ENCODE measurements at places on chromosomes 4 and X.

GRCh38 chr4:139955600-139955999 lies 198.4 kb downstream of the MAML3 start:
- DNase-seq: no peak
- no peak overlapping the region for H3K4me3 ChIP-seq
- peaks cover 6% of the 10 kb centered on the region for H3K4me1 ChIP-seq
- H3K27ac ChIP-seq: no peak overlapping the region

GRCh38 chr4:109801895-109802319 lies at the start of gene CFI:
Gene CFI (minus strand): TSS chr4:109801999. CDS start chr4:109801971, 28 bp downstream.
- H3K36me3 ChIP-seq: no peaks in the 10 kb centered on the region
- peak within 1 kb of the TSS; percentile 32 for H3K27ac ChIP-seq
- DNase-seq: no peak
- H3K27me3 ChIP-seq: no peaks in the 10 kb centered on the region

- H3K27me3 ChIP-seq: peaks cover 39% of the 10 kb centered on the region
- no peak overlapping the region for H3K27ac ChIP-seq
- no peaks in the 10 kb centered on the region for H3K36me3 ChIP-seq
- DNase-seq: peak; percentile 52
These were observed 5.6 kb downstream of the GPR78 start for GRCh38 chr4:8585721-8586212.

DNA sequence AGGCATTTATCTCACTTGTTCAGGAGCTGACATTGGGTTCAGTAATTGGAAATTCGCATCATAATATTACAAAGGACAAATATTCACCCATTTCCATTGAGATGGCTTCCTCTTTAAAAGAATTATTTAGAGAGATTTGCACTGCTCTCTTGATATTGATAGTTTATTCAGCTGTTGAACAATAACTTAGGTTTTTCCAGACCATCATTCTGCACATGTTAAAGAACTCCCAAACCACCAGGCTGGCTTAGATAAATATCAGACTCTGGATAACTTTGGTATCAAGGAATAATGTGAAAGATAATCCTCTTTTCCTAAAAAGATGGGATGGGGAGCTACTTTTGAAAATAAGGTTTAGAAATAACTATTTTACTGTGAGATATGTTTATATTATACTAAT lies 154.0 kb downstream of the GASK1B start:
- no peak for DNase-seq
- H3K36me3 ChIP-seq: no peaks in the 10 kb centered on the region
- no peaks in the 10 kb centered on the region for H3K4me1 ChIP-seq
- no peak overlapping the region for H3K27ac ChIP-seq
- no peaks in the 10 kb centered on the region for H3K27me3 ChIP-seq

DNA sequence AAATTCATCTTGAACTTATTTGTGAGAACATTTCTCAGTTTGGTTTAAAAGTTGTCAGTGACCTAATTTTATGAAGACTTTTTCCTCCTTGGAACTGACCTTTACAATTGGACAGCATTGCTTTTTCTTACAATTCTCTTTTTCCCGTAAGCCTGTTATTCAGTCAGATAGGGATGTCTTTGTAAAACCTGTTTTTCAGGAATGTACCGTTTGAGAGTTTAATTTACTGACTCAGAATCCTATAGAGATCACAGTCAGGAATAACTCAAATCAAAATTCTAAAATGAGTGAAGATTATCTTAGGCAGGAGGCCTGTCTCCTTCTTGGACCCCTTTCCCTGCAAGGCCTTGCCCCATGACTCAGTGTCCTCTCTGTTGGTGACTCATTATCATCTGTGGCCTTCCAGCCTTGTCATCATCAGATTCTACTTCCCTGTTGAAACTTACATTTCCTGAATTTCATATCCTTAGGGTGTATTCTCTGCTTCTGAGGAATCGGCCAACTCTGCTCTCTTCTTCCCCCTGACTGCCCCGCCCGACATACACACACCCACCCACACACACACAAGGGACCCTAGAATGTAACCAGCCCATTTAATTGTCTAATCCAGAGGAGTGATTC lies 99.8 kb downstream of the ARHGAP10 start:
- DNase-seq: no peak
- H3K36me3 ChIP-seq: no peaks in the 10 kb centered on the region
- H3K27me3 ChIP-seq: no peaks in the 10 kb centered on the region
- H3K4me1 ChIP-seq: peaks cover 43% of the 10 kb centered on the region
- H3K4me3 ChIP-seq: no peak overlapping the region
- peak overlapping the region; percentile 69 for H3K27ac ChIP-seq

GRCh38 chr4:107017443-107018343 lies 18.4 kb downstream of the DKK2 start:
- no peaks in the 10 kb centered on the region for H3K36me3 ChIP-seq
- no peaks in the 10 kb centered on the region for H3K4me1 ChIP-seq
- no peak for DNase-seq
- H3K27me3 ChIP-seq: no peaks in the 10 kb centered on the region
- no peak overlapping the region for H3K4me3 ChIP-seq

- no peaks in the 10 kb centered on the region for H3K4me1 ChIP-seq
- H3K27ac ChIP-seq: no peak overlapping the region
- no peaks in the 10 kb centered on the region for H3K27me3 ChIP-seq
- H3K4me3 ChIP-seq: no peak overlapping the region
- no peak for DNase-seq
These were observed 30.3 kb downstream of the INPP4B start for GRCh38 chr4:142815834-142816233.

DNA sequence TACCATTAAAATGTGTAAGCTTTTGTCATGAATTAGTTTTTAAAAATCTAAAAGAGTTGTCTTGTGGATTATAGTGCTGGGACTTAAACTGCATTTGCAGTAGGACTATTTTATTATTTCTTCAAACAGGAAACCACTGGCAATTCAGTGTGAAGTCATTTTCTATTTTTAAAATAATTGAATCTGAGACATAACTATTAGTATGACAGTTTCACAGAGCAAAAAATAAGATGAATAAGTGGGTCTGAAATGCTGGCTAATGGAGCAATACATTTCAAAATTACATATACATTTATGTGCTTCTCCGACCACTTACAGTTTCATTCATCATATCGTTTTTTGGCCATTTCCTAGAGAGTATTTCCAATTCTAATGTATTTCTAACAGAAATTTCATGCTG lies 75.3 kb upstream of the RAPGEF2 start:
- no peak overlapping the region for H3K27ac ChIP-seq
- no peaks in the 10 kb centered on the region for H3K27me3 ChIP-seq
- no peak overlapping the region for H3K4me3 ChIP-seq
- no peak for DNase-seq
- no peaks in the 10 kb centered on the region for H3K4me1 ChIP-seq

DNA sequence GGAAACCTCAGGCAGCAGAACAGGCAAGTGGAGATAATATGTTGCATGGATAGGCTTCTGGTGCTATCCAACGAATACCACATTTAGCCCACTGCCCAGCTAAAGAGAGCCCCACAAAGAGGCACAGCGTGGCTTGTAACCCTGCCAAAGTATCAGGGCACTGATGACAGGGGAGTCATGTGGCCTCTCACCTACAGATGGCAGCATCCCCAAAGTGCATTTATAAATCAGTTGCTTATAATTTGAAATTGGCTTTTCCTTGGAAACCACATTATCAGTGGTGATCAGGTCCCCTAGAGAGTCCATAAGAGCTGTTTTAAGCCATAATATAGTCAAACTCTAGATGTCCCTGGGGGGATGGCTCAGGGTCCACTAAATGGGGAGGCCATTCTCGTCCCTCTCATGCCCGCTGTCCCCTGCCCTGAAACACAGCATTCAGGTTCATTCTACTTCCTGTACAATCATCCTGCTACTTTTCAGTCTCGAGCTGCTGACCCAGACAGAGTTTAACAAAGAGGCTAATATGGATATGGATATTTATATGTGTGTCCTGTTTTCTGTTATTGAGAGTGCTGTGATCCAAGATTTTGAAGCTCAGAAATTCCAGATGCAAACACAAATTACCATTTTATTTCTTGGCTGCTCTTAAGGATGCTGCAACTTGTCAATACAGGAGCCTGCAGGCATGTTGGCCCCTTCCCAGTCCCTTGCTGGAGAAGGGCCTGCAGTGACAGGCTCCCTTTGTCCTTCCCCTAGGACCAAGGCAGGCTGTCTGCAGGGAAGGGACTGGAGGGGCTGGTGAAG lies 28.5 kb downstream of the SRPX start:
- DNase-seq: no peak
- no peak overlapping the region for H3K27ac ChIP-seq
- H3K4me1 ChIP-seq: no peaks in the 10 kb centered on the region
- no peaks in the 10 kb centered on the region for H3K36me3 ChIP-seq

DNA sequence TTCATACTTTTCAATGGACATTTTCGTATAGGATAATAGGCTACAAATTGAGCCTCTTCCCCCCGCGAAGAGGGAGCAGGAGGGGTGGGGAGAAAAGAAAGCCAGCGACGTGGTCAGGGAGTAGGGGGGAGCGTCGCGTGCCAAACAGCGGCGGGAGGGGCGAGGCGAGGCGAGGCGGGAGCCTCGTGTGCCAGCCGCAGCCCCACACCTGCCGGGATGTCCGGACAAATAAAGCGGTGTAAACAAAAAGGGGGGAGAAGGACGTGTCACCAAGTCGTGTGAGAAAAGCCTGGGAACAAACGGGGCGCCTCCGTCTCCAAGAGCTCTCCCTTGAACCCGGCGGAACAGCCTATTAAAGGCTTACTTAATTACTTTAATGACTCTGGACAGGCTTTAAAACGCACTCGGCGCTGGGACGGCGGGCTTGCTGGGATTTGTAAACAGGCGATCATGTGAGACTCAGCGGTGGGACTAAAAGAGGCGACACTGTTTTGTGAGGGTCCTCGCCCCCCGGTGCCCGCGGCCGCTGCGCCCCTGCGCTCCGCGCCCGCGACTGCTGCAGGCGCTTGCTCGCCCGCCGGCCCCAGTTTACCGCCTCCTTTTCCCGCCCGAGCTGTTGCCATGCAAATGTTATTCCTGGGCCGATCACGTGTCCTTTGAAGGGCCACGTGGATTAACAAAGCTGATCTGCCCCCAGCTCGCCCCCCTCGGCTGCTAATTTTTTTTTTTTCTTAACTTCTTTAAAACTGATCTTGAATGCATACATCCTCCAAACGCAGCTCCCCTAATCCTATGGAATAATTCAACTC lies at the start of gene HELT:
Gene HELT, plus strand, starts transcription at position 527 of the 809 bp plus-strand sequence. CDS start 439 bp downstream, outside the sequence.
- peaks cover 93% of the 10 kb centered on the region for H3K27me3 ChIP-seq
- no peak within 1 kb of the TSS for H3K27ac ChIP-seq
- no peak within 1 kb of the TSS for H3K4me3 ChIP-seq
- H3K36me3 ChIP-seq: no peaks in the 10 kb centered on the region
- peaks cover 7% of the 10 kb centered on the region for H3K4me1 ChIP-seq

GRCh38 chr4:142393127-142393526 lies 453.0 kb downstream of the INPP4B start:
- no peaks in the 10 kb centered on the region for H3K36me3 ChIP-seq
- no peaks in the 10 kb centered on the region for H3K4me1 ChIP-seq
- H3K27me3 ChIP-seq: no peaks in the 10 kb centered on the region
- no peak for DNase-seq
- no peak overlapping the region for H3K27ac ChIP-seq

- no peaks in the 10 kb centered on the region for H3K4me1 ChIP-seq
- H3K4me3 ChIP-seq: no peak overlapping the region
- no peak for DNase-seq
- H3K27ac ChIP-seq: no peak overlapping the region
These were observed 121.9 kb downstream of the GASK1B start for GRCh38 chr4:158050942-158051341.

All from upper lobe of right lung (tissue), 1 donor.